ENCODE measurements at places on chromosomes 12 and 14.

GRCh38 chr14:91256661-91257060 is 12.2 kb upstream of the GPR68 start:
- DNase-seq, result no peak

DNA sequence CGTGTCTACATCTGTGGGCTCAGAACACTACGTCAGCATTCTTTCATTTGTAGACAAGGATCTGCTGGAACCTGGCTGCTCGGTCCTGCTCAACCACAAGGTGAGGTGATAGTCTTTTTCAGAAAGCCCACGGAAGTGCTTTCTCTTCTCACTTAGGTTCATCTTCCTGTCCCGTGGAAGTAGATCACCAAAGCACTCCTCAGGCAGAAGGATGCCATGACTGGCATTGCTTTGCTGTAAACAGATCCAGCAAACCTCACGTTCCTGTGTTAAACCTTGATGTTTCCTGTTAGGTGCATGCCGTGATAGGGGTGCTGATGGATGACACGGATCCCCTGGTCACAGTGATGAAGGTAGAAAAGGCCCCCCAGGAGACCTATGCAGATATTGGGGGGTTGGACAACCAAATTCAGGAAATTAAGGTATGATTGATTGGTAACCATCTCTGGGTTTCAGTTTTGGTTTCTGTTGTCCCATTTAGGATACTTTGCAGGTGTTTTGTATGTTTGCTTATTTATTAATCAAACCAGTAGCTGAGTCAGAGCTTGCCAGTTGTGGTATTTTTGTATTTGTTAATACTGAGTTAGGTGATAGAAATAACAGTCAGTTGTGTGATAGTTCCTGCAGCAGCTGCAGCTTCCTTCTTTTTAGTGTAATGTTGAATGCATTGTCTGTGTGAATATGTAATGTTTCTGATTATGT is 7.5 kb downstream of the PSMC1 start:
- DNase-seq, result peak; percentile 27

DNA sequence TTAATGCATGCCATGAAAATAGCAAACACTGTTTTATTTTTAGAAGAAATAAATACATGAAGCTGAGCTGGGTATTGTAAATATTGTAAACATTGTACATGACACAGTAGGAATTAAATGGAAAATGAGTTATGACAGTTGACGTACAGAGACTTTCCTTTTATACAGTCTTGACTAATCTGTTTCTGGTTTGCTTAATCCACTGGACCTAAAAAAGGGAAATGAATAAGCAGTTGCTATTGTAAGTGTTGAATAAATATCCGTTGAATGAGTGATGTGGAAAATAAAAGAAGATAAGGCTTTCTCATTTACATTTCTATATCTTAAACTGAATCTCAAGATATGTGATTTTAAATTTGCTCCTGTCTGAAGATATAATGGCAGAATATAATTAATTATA is 15.0 kb downstream of the PMCH start:
- no peak for DNase-seq

- DNase-seq, result no peak
These were observed 1.5 kb upstream of the KRT5 start for GRCh38 chr12:52521568-52522266.

DNA sequence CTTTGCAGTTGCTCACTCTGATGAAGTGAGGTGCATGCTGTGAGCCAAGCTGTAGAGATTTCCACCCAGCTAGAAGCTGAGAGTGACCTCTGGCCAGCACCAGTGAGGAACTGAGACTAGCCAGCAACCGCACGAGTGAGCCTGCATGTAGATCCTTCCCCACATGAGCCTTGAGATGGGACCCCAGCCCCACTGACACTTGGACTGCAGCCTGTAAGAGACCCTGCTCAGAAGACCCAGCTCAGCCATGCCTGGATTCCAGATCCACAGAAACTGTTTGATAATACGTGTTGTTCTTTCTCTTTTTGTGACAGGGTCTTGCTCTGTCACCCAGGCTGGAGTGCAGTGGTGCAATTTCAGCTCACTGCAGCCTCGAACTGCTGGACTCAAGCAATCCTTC is 229.2 kb downstream of the GLT1D1 start:
- DNase-seq, result no peak

GRCh38 chr12:125111403-125111802 is 46.2 kb downstream of the AACS start:
- no peak for DNase-seq

GRCh38 chr12:117129391-117129790 is 30.2 kb upstream of the TESC start:
- DNase-seq, result no peak

DNA sequence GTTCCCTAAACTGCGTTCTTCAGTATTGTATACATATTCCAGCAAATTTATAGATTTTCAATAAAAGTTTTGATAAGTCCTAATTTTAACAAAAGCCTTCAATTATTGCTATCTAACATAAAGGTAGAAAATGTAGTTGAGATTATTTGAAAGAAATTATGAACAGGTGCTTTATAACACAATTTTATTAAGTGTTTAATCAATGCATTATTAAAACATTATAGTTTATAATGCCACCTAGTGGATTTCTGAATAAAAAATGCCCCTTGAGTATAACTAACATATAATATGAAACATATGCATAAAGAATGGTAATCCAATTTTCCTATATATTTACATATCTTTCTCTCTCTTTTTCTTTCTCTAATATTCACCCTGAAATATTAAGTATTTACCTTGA is 515.3 kb downstream of the SLC6A15 start:
- no peak for DNase-seq

DNA sequence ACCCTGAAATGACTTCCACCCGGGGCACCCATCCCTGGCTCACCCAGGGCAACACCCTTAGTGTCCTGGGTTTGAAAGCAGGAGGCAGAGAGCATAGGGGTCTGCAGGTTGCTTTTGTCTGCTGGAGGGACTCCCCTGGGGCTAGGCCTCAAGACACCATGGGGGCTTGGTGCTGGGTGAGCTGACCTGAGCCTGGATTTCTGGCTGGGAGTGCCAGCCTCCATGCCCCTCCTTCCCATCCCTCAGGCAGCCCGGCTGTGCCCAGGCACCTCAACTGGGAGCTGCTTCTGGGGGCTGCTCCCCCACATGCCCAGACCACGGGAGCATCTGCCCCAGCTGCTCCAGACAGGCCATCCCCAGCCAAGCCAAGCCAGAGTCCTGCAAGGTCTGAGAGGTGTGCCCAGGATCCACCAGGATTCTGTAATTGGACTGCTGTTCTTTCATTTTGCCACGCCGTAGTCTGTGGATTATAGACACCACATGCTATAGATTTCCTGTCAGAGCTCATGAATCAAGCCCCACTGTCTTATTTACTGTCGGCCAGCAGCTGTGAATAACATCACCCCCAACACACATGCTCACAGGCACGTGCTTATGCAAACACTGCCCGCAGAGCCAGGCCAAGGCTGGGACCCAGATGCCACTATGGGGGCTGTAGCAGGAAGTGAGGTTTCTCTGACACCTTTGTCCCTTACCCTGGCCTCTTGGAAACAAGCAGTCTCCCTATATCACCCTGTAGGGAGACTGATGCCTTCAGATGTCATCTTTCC is 29.4 kb upstream of the ESRRB start:
- DNase-seq, result no peak

GRCh38 chr14:55301437-55302121 is 30.4 kb downstream of the FBXO34 start:
- peak; percentile 48 for DNase-seq

GRCh38 chr12:132321321-132322118 is 7.9 kb downstream of the GALNT9 start:
- no peak for DNase-seq

GRCh38 chr12:93015871-93016751 is 87.0 kb upstream of the EEA1 start:
- DNase-seq, result no peak

DNA sequence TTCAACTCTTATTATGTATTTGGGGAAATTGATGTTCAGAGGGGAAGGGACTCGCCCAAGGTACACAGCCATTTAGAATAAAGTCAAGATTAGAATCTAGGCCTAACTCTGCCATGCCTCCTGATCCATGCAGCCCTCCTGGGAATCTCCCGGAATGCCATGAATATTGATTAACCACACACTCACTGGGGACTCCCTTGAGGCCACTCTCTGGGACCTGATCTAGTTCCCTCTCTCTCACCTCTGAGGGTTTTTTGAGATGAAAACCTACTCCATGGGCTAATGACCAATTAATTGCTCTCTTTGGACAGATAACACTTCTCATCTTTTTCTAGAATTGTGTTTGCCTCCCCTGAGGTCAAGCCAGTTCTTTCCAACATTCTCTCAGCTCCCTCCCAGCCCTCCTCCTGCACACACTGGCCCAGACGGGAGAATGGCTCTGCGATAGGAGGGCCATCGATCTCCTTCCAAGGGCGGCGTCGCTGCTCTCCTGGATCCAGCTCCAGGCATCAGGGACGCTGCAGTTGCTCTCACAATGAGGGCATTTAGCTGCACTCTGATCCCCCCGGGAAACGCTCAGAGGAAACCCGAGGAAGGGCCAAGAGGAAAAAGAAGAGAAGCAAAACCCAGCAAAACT is 22.6 kb downstream of the WSCD2 start:
- no peak for DNase-seq

DNA sequence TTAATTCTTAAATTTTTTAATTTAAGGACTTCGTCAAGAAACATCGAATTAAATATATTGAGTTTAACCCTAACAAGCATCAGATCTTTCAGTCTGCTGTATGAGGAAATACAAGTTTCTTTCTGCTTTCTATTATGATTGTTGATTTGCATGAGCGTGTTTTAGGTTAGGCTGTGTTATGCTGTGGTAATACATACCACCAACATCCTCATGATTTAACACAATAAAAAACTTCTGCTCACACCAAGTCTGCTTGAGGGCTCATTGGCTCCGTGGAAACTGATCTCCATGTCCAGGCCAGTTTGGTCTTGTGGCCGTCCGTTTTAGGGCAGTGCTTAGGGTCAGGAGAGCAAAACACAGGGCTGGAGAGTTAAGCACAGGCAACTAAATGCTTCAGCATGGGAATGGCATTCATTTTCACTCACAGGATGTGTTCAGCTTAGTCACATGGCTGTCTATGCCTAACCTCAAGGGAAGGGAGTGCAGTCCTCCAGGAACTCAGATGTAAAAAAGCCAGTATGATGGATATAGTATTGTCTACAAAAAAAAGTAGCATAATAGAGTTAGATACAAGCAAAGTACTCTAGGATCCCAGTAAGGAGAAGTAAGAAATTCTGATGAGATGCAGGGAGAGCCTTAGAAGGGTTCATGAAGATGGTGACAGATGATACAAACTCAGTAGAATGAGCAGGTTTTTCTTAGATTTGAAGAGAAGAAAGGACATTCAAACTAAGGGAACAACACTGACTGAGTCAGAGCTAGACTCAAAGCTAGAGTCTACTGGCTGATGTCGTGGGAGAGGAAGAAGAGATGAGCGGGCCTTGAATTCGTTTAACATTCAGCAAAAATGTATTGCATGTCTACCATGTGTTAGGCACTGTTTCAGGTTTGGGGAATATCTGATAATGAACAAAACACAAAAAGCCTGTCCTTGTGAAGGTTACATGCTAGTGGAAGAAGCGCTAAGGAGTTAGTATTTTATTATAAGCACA is 16.3 kb downstream of the MARK3 start:
- no peak for DNase-seq

- DNase-seq, result peak; percentile 31
These were observed 9.5 kb downstream of the CDKN1B start for GRCh38 chr12:12726555-12727093.

DNA sequence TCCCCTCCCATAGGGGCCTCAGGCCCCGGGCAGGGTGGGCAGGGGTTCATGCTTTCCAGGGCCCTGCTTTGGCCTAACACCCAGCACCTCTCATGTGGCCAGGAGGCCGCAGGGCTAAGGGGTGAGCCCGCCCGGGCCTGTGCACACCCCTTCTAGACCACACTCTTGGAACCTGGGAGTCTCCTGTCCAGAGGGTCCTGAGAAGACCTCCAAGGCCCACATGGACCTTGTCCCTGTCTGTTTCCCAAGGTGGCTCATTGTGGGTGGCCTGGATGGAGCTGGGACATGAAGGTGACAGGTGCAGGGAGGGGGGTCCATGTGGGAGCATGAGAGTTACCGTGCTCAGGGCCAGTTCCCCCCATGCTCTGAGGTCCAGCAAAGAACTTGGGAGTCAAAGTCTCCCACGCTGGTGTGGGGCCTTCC is 11.6 kb downstream of the DLK1 start:
- DNase-seq, result no peak

DNA sequence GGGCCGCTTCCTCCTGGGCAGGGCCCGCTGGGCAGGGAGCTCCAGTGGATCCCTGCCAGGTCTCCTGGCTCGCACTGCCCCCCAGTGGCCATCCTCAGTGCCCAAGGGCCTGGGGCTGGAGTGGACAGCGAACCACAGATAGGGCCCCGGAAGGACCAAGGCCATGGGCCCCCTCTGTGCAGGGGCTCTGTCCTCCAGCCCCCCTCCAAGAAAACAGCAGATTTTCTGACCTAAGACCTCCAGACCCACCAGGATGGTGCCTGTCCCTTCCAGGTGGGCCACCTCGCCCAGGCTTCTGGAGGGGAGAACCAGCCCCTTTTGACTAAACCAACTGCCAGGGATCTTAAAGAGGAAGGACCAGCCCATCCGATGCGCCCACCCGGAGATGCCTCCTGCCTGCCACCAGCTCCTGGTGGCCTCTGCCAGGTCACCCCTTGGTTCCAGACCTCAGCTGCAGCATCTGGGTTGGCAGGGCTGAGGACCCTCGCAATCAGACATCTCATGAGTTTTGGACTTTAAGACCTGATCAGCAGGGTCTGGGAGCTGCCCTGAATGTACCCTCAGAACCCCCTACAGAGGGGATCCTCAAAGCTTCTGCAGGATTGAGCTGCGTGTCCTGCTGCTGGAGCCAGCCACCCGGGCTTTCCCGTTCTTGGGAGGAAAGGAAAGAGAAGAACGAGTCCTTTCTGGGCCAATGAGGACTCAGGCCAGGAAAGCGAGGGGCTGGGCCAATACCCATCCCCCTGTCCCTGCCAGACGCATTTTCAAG is 325.8 kb upstream of the DIO3 start:
- peak; percentile 71 for DNase-seq

GRCh38 chr12:27277846-27278260 is 33.8 kb downstream of the STK38L start:
- peak; percentile 41 for DNase-seq

DNA sequence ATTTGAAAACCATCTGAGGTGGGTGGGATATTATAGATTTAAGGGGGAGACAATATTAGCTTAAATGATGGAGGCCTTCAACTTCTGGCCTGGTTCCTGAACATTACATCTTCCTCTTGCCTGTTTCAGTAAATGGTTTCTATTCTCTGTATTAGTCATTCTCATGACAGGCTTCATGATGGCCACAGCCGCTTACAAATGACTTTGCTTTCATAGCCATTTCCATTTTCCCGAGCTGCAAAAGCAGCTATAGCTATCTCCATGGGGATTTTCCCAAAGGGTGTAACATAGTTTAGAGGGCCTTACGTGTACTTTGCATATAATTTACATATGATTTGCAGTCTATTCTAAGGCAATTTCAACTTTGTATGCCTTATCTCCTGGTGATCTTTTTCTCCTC is 121.8 kb downstream of the NRXN3 start:
- DNase-seq, result peak; percentile 31

- no peak for DNase-seq
These were observed 68.1 kb downstream of the FSCB start for GRCh38 chr14:44438936-44439335.
